ENCODE measurements at places on chromosomes 5 and 9.

- no peak for DNase-seq
Observed at GRCh38 chr9:69223605-69224004, 49.5 kb downstream of the TJP2 start.

DNA sequence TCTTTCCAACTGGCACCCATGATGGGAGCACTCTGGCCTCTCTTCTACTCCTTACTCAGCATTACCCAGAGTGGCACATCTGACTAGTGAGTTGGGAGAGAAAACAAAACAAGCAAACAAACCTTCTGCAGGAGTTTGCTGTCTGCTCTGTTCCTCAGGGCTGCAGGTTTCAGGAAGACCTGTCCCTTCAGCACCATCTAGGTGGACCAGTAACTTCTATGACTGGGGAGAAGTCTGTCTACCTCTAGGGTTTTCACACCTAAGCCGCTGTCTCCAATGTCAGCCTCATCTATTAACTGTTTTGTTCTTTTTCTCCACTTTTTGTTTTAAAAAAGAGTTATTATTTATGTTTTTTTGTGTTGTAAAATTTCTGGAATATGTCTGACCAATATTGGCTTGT lies 58.7 kb downstream of the RAB3C start:
- DNase-seq: no peak

- DNase-seq: no peak
Observed at GRCh38 chr5:154528005-154528594, 50.1 kb upstream of the HAND1 start.

- DNase-seq: no peak
Observed at GRCh38 chr5:154795235-154795596, 40.0 kb downstream of the LARP1 start.

DNA sequence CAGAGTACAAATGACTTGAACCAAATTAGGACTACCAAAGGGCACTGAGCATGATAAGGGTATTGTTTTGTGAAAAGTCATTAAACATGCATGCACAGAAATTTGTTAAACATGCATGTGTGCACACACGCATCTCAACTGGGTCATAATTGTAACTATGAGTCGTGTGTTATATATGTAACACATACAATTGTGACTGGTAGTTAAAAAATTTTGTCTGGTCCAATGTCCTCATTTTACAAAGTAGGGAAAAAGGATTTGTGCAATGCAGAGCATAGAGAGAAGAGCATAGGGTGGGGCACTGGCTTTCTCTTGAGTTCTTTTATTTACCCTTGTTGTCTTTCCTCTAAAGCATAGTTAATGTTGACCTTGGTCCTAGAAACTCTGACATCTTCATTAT lies 19.3 kb upstream of the IGFBPL1 start:
- DNase-seq: no peak

DNA sequence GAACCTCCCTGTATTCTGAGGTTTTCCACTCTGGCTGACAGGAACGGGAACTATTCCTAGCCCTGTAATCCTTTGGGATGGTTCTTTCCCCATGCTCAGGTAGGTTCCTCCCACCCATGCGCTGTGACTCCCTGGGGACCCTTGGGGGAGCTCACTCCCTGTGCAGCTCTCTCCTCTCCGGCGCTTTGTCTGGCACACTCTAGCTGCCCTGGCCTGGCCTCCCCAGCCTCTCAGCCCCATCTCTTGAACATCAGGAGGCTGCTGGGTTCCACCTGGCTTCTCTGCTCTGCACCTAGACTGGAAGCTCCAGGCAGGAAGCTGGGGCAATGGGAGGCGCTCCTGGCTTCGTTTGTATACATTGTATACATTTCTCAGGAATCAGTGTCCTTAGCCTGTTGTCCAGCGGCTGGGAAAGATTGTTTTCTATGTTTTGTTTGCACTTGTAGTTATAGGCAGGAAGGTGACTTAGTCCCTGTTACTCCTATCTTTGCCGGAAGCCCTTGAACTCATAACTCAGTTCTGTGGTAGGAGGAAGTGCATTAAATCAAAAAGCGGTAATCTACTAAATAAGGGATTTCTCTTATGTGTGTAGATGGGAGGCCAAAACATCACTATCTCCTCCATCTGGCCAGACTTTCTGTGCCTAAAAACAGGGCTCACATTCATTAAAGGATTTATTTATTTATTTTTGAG lies 20.4 kb downstream of the SLC25A25 start:
- DNase-seq: no peak

DNA sequence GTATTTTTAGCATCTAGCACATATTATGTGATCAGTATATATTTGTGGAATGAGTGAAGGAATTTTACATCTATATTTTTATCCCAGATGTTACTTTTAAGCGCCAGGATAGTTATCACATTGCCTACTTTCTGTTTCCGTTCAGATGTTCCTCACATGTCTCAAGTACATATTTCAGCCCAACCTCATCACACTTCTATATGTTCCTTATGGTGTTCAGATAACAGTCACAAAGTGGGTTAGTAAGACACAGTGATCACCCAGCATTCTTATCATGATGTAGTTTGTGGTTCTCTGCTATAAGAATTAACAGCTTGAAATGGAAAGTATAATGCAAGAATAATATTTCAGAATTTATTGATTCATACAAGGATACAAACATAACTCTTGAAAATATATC lies 170.0 kb upstream of the RASA1 start:
- no peak for DNase-seq

DNA sequence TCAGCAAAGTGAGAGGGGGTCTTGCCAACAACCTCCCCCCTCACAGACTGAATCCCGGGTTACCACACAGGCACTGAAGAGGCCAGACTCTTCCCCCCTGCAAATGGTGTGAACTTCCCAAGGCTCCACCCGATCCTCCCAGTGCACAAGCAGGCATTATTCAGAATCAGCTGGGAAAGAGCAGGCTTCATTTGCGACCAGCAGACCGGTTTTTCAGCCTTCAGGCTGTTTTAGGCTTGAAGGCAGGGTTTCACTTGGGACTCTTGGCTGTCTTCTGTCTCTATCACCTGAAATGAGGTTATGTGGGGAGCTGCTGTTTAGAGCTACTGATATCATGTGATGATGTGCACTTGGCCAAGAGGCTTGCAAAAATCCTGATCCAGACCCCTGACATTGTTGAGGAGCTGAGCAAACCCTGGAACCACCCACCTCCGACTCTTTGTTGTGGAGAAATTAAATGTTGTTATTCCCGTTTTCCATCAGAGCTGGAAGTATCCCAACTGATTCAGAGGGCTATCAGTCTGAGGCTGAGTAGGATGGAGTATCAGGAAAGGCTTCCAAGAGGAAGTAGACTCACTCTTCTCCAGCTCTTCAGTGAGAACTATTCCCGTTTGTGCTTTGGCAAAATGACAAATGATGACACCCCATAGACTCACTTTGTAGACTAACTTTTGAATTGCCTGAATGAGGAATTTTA lies 63.3 kb upstream of the ZFR start:
- DNase-seq: no peak

DNA sequence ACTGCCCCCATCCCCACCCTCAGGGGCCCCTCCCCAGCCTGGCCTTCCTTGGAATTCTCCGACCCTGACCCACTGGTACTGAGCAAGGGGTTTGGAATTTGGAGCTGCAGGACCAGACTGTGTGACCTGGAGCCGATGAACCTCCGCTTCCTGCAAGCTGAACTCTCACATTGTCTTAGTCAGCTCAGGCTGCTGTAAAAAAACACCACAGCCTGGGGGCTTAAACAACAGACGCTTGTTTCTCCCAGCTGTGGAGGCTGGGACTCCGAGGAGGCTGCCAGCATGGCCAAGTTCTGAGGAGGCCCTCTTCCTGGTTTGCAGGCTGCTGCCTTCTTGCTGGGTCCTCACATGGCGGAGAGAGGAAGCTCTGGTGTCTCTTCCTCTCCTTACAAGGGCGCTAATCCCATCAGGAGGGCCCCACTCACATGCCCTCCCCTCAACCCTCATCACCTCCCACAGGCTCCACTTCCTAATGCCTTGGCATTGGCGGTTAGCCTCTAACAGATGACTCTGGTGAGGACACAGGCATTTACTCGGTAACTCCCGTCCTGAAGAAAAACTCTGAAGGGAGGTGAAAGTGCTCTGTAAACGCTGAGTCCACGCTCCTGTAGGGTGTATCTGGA lies 42.4 kb downstream of the C5orf15 start:
- DNase-seq: no peak

GRCh38 chr5:133652951-133653759 lies 40.8 kb upstream of the FSTL4 start:
- DNase-seq: no peak

GRCh38 chr5:164649266-164649665 lies 1143.8 kb downstream of the MAT2B start:
- no peak for DNase-seq

DNA sequence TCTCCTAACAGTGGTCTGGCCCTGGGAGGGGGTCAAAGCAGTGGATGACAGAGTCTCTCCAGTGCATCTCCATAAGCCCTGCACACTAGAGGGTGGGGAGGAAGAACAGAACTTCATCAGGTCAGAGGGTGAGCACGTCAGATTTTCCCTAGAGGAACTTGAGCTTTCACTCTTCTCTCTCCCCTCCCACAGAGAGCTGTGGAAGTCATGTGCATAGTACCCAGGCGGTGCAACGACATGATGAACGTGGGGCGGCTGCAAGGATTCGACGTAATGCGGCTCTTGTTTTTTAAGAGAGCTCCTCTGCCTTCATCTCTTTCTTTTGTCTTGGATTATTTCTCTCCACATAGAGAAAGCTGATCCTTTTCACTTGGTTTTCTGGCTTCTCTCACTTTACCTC lies 100.2 kb upstream of the OTULINL start:
- DNase-seq: no peak

DNA sequence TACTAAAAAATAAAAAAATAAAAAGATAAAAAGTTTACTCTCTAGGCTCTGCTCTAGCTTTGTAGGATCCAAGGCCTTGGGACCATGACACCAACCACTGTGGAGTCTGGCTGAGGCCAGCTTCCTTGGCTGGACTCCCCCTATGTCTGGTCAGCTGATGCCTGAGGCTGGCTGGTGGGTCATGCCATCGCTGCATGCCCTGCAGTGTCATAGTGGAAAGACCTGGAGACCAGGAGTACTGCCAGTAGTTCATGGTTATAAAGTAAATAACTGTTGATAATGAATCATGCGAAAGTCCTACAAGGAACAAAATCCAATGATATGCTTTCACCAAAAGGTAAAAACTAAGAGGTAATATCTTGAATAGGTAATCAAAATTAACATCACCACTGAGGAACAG lies 43.2 kb downstream of the GARNL3 start:
- DNase-seq: no peak

DNA sequence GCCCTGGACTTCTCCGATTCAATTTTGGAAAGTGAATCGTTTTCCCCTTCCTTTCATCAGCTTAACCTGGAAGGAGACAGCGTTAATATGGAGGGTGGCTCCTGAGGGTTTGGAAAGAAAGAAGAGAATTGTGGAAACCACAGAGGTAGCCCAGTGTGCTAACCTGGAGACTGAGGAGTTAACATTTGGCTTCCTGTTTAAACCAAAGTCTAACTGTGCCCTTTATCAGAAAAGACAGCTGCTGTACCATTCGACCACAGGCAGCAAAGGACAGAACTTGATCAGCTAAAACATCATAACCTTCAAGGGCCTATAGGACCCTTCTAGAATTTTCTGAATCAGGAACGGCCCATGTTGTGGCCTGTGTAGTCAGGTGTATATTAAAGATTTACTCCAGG lies 735 bp downstream of the IDNK start:
- no peak for DNase-seq

- no peak for DNase-seq
Observed at GRCh38 chr5:34976347-34976746, 47.0 kb downstream of the DNAJC21 start.

DNA sequence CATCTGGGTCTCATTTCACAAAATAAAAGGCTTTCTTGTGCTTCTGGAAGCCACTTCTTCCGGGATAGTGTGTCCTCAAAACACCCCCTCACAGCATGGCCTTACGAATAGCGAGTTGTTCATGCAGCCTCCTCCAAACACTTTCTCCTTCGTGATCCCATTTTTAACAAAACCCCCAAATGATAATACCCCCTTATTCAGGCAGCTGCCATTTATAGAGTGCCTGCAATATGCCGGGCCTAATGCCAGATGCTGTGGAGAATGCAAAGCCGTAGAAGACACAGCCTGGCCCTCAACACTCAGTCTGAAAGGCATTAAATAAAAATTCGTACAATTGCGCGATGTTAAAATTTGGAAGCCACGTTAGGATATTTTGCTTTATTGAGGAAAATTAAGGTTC lies 66.4 kb upstream of the SLC44A1 start:
- DNase-seq: no peak

GRCh38 chr9:90948156-90948555 lies 146.5 kb downstream of the SYK start:
- no peak for DNase-seq

DNA sequence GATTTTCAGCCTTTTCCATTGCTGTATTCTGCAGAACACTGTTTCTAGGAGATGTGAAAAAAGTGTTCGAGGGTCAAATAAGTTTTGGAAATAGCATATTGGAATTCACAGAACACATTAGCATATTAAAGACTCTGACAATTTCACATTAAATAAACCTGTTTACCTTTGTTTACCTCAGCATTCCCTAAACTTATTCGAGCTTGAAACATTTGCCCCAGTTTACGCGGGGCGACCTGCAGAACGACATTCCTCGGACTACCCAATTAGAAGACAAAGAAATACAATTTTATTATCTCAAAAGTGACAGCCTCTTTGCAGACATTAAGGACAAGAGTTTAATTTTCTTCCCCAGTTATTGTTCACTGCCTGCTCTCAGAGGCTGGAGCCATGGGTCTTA lies 110.3 kb upstream of the NFIB start:
- DNase-seq: no peak

DNA sequence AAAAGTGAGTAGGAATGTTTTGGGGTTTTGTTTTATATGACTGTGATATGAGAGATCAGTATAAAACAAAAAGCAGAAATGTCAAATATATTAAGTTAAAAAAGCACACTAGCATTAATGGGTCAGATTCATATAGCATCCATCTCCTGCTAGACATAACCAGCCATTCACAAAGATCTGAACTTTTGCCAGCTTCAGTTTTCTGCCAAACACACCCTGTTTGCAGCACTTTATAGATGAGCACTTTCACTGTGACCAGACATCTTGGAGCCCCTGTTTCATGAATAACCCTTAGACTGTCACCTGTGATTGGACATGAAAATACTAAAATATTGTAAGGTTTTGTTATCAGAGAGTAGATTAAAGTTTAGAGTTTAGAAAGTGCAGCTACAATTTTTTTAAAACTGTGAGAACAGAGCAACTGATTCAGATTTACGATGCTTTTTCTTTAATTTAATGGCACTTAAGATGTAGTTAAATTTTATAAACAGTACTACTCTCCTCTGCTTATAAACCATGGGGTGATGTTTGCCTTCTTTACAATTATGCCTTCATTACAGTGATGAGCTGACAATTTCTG lies 142.6 kb downstream of the KCTD16 start:
- DNase-seq: no peak

GRCh38 chr9:2208991-2209390 lies 193.8 kb downstream of the SMARCA2 start:
- DNase-seq: no peak

- no peak for DNase-seq
Observed at GRCh38 chr9:115144706-115145105, 26.7 kb upstream of the TNC start.

DNA sequence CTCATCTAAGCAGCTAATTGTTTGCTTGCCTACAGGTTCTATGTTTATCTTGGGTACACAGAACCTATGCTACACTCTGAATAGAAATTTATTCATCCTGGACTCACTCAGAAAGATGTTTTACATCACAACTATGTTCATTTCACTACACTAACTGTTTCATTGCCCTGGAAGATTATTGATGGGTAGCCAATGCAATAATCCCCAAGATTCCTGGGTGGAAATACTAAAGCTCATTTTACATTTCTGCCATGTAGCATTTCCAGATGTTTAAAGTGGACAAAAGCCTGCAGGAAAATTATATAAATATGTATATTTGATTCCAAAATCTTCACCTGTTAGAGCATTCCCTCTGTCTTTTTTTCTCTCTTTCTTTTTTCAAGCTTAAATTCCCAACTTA lies 51.9 kb upstream of the IL7R start:
- DNase-seq: no peak
